ENCODE measurements at places on chromosomes 11 and 22.

GRCh38 chr11:16184588-16184987 is 171.8 kb downstream of the SOX6 start:
- DNase-seq: no peak

DNA sequence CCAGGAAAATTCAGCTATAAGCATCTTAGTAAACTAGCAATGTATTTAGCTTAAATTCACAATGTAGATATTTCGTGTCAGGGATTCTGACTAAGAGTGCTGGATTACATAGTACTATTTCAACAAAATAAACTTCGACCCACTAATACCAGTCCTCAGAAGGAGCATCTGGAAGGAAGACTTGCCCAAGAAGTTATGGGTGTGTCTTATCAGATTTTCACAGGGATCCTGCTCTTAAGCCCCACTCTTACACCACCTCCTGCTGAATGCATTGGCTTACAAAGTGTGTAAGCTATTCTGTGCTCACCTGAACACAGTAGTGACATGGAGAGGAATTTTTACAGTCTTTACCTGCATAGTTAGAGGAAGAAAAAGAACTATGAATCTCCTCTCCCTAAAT is 35.4 kb upstream of the ANO5 start:
- no peak for DNase-seq

- no peak for DNase-seq
Measured at GRCh38 chr22:44409974-44410316, 88.1 kb downstream of the RTL6 start.

GRCh38 chr11:107563702-107564101 is 1.8 kb downstream of the ALKBH8 start:
- DNase-seq: peak; percentile 37

GRCh38 chr11:30879322-30880005 is 293.3 kb upstream of the MPPED2 start:
- no peak for DNase-seq
